ENCODE measurements at places on chromosomes 5 and 9.

DNA sequence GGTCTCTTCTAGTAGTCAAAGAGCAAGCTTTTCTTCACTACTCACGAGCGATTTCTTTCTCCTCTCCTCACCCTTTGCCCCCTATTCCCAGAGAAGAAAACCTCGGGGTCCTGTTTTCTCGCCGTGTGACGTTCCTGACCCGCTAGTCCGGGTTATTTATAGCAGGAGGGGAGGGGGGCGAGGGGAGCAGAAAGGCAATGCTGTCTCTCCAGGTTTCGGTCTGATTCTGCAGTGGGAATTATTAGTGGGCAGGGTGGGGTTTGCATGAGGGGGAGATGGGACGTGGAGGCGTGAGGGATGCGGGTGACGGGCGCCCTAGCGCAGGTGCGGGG lies 847 bp upstream of the GABRB2 start:
- no peak for DNase-seq

DNA sequence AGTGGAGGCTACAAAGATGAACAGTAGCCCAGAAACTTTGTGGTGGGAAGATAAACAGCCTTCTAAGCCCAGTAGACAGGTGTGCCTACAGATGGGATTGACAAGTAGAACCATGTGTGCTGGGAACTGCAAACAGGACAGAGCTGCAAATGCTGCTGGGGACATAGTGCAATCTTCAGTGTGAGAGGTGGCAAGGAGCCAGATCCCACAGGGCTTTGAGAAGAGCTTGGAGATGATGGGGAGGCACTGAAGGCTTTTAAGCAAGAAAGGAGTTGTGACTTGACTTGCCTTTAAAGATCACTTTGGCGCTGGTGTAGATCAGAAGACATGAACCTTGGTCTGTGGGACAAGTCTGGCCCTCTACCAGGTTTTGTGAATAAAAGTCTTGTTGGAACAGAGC lies 675.2 kb downstream of the ACTL7B start:
- DNase-seq: no peak

- DNase-seq: no peak
These were observed 10.1 kb upstream of the NRARP start for GRCh38 chr9:137311986-137312851.

DNA sequence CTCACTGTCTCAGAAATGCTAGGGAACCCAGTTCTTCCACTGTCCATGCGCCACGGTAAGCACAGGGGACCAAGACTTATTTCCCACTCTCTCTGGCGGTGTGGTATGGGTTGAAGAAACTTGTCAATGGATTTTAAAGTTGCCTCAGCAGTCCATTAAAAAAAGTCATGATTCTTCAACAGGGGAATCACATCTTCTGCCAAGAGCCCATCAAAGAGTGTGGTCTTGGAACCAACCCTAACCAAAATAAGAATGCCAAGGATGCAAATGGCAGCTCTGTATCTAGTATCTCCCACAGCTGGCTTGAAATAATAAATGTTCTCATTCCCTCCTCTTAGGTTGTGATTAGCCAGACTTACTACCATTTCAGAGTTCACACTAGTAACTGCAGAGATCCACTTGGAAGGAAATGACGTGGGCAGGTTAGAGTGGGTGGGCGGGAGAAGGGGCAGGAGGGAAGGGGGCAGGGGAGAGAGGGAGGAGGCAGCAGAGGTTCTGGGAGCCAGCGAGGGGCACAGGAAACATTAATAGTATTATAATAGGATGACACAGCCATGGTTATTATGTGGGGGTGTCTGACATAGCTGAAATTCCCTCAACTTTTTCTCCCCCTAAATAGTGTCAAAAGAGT lies 17.6 kb downstream of the PTCH1 start:
- no peak for DNase-seq

- DNase-seq: no peak
These were observed 10.9 kb upstream of the NDFIP1 start for GRCh38 chr5:142097681-142098080.

DNA sequence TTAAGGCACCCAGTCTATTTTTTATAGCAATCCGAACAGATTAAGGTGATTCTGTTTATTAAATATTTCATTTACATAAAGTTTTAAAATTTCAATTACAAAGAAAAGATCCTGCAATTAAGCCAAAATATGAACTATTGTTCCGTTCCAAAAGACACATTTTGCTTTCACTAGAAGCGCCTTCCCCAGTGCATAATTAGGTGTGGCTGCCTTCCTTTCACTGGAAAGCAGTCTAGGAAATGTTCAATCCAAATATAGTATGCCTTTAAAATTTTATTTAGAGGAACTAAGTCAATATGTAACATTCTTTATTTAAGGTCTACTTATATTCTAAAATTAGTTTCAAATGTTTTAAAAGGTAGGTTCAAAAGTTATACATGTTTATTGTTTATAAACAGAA lies 7.6 kb downstream of the CTNNAL1 start:
- no peak for DNase-seq

- no peak for DNase-seq
These were observed 91.0 kb upstream of the C9orf72 start for GRCh38 chr9:27664121-27664779.

DNA sequence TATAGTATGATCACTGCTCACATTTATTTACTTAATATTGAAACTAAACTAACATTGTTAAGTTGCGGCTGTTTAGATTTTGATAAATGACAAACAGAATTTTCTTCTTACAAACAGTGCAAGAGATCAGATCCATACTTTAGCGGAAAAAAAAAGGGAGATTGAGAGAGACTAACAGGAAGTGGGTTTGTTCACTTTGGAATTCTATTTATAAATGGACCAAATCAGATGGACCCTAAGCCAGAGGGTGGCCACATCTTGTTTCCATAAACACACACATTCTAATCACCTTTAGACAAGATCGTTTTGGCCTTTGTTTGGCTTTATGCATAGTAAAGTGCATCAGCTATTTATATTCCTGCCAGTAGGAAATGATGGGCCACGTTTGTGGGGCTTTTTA lies 381.4 kb upstream of the CD180 start:
- DNase-seq: no peak

- no peak for DNase-seq
These were observed 80.9 kb downstream of the KIF4B start for GRCh38 chr5:155094455-155094854.

DNA sequence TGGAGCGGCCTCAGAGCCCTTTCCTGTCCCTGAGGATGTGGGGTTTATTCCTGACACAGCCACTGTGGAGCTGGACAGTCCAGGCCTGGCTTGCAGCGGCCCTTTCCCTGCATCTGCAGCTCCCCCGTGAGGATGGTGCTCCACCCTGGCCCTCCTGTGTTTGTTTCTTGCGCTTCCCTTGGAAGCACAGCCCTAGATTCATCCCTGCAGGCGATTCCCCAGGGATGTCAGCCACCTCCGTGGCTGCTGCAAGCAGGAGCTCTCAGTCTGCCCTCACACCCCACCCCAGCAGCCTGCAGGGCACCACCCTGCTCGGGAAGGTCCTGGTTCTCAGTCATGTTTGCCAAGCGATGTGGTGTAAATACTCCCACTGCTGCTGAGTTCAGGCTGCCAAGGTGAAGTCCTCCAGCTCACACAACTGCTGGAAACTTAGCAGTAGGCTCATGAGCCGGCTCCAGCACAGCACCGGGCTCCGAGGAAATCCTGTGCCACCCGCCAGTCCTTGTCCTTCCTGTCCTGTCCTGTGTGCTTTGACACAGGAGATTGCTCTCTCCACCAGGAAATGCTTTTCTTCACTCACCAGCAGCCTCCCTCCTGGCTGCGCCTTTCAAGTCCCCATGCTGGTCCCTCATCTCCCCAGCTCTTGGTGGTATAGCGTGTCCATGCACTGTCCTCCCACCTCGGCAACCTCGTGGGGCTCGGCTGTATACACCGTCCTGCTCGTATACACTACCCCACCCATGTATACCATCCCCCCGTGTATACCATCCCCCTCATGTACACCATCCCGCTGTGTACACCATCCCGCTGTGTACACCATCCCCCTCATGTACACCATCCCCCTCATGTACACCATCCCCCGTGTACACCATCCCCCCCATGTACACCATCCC lies 16.2 kb downstream of the ROPN1L start:
- no peak for DNase-seq

DNA sequence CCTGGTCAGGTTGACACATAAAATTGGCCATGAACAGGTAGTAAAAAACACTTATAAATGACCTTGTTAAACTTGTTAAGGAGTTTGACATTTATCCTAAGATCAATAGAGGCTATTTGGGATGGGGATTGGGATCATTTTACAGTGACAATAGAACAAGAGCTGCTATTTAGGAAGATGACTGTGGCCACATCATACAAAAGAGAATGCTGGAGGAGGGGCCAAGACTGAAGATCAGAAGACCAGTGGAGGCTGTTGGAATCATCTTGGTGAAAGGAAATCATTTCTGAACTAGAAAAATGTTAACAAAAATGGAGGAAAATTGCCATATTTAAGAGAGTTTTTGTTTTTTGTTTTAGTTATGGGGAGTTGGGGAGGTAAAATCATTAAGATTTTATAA lies 304.8 kb upstream of the TLE4 start:
- no peak for DNase-seq

GRCh38 chr5:140018920-140019644 lies 24.0 kb downstream of the NRG2 start:
- no peak for DNase-seq

DNA sequence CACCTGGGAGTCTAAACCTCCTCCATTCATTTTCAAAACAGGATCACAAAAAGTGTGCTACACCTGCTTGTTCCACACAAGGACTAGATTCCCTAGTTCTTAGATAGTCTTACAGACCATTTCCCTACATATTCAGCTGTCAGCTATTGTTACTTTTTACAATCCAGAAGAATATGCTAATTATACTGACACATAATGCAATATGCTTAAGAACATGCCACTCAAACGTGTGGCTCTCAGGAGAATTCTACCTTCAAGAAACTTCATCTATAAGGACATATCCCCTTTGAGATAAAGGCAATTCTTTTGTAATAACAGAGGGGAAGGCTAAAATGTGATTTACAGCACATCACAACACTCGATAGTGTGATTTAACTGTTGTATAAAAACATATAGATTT lies 456.1 kb upstream of the ARRDC3 start:
- DNase-seq: no peak

GRCh38 chr5:115855959-115856358 lies 14.2 kb downstream of the AP3S1 start:
- DNase-seq: no peak

DNA sequence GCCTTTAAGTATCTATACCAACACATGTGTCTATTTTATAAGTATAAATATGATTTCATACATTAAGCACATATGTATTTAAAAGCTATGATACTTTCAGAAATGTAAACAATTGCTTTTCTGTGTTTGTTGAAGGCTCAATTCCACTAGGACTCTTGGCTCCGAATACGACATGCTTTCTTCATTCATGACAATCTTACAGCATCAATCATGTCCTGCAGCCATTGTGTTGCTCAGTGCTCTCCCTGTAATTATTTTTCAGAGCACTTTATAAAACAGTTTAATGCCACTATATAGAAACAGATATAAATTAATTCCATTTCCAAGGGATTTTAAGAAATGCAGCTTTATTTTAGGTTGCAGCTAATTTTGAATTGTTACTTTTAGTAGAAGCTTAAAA lies 167.3 kb downstream of the TAF11L14 start:
- no peak for DNase-seq

DNA sequence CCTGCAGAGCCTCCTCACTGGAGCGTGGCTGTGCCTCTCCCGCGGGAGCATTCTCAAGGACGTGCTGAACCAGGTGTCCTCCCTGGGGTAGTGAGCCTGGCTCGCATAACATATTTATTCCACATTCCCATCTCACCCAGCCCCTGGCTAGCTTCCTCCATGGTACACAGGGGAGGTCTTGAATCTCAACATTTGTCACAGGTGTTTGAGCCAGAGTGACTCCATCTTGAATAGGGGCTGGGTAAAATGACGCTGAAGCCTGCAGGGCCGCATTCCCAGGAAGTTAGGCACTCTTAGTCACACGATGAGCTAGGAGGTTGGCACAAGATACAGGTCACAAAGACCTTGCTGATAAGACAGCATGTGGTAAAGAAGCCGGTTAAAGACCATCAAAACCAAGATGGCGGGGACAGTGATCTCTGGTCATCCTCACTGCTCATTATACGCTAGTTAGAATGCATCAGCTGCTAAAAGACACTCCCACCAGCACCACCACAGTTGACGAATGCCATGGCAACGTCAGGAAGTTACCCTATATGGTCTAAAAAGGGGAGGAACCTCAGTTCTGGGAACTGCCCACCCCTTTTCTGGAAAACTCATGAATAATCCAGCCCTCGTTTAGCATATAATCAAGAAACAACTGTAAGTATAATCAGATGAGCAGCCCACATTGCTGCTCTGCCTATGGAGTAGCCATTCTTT lies 273.8 kb upstream of the IRX4 start:
- DNase-seq: no peak

DNA sequence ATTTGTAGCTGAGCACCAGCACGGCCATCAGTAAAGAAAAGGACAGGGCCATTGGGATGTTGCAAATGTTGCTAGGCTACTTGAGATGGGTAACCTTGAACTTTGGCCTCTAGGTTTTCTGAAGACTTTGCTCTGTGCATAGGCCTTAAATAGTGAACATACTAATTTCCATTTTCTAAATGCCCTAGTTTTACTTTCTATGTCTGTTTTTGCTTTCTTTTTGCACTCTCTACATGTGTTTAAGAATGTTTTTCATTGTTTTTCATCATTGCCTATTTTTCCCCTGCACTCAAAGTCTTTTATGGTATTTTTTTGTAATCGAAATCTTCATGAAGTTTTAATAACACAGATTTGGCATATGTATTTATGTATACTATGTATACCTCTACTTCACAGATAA lies at the start of gene IFNA17:
Gene IFNA17, minus strand, starts transcription at position 101 of the 400 bp plus-strand sequence. Its CDS starts 49 bp downstream, at position 52.
- DNase-seq: no peak

- DNase-seq: no peak
These were observed 249.5 kb downstream of the MAN2A1 start for GRCh38 chr5:109939116-109939682.

DNA sequence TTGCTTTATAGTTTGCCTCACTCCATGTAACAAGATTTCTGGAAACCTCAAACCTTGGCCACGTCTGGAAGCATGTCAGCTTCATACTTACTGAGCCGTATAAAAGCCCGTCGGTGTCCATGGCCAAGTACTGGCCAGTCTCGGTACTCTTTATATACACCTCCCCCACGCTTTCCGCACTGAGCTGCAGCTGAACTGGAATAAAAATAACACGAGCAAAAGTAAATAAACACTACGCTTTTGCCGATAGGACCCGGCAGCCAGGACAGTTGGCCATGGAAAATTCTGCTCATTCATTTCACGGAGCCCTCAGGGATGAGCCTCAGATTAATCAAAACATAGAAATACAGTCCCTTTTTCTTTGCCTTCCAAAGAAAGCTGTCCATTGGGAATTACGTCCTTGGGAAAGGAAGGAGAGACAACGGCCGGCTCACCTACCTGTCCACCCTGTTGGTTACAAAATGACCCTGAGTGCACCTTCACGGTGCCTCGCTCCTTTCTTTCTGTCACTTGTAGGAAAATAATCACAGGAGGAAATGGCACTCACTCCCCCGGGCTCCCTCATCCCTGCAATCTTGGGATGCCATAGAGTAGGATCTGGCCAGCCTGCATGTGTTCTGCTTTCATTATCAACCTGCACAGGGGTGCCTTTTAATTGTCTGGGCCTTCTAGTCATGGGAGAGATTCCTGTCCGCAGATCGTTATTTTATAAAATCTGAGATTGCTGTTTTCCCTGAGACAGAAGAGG lies 85.1 kb downstream of the FGF1 start:
- DNase-seq: no peak

- DNase-seq: no peak
These were observed 26.9 kb upstream of the FAM120AOS start for GRCh38 chr9:93480262-93480661.

All from ACHN (cell line).